Pancreas (tissue), 10 donors: ENCODE measurements at places on chromosomes 3 and 15. TPM values are rescaled to one million over a fixed set of nuclear protein-coding genes. Genes with fewer than 3 reads are reported as not detected.

DNA sequence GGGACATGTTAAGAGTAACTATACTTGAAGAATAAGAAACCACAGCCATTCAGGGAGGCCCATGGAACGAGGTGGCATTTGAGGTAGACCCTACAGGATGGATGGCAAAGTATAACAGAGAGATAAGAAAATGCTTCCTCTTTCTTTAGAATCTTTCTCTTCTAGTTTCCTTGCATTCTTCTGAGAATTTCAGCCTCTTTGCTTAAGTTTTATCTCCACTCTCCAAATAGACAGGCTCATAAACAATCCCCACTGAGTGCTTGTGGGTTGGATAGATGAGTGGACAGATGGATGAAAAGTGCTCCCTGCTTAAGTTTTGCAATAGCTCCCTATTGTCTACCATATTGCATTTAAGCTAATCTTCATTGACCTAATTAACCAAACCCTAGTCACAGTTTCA is 103.7 kb downstream of the MEX3B start:
- no peaks in the 10 kb centered on the region for H3K27me3 ChIP-seq
- no peak overlapping the region for H3K27ac ChIP-seq
- no peak for DNase-seq
- H3K4me3 ChIP-seq, result no peak overlapping the region
- no peaks in the 10 kb centered on the region for H3K4me1 ChIP-seq
- H3K36me3 ChIP-seq, result no peaks in the 10 kb centered on the region

- H3K4me3 ChIP-seq, result no peak overlapping the region
- peaks cover 23% of the 10 kb centered on the region for H3K4me1 ChIP-seq
- H3K27ac ChIP-seq, result no peak overlapping the region
- no peak for DNase-seq
Measured at GRCh38 chr15:89877083-89877425, 16.7 kb downstream of the AP3S2 start.

GRCh38 chr3:63824309-63824708 is 5.2 kb downstream of the C3orf49 start:
- H3K4me1 ChIP-seq, result no peaks in the 10 kb centered on the region
- H3K4me3 ChIP-seq, result no peak overlapping the region
- DNase-seq, result no peak
- H3K36me3 ChIP-seq, result no peaks in the 10 kb centered on the region
- no peak overlapping the region for H3K27ac ChIP-seq

- no peaks in the 10 kb centered on the region for H3K36me3 ChIP-seq
- no peaks in the 10 kb centered on the region for H3K27me3 ChIP-seq
Measured at GRCh38 chr3:103052236-103052830, 617.5 kb downstream of the ZPLD1 start.

- H3K4me3 ChIP-seq, result no peak overlapping the region
- H3K36me3 ChIP-seq, result no peaks in the 10 kb centered on the region
- DNase-seq, result no peak
- no peaks in the 10 kb centered on the region for H3K27me3 ChIP-seq
Measured at GRCh38 chr3:136595913-136596697, 156.1 kb downstream of the STAG1 start.

DNA sequence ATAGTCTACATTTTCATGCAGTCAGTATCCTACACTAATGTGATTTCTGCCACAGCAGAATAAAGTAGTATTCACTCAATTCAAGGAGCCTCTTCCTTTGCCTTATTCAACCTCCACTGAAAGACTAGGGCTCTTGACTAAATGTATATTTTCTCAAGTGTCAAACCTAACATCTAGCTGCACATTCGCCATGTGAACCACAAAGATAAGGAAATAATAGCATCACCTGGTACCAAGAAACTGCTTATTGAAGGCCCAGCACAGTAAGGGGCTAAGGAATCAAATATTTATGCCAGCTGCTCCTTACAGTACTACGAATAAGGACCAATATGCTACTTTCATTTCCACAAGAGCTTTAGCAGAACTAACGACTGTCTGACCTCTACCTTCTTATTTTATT is 1.3 kb downstream of the SRP14 start:
- H3K4me3 ChIP-seq, result peak overlapping the region; percentile 88
- H3K27ac ChIP-seq, result peak overlapping the region; percentile 97

GRCh38 chr3:46887980-46888494 is 10.5 kb downstream of the PTH1R start:
- H3K4me3 ChIP-seq, result no peak overlapping the region
- H3K27ac ChIP-seq, result no peak overlapping the region
- no peak for DNase-seq
- H3K4me1 ChIP-seq, result no peaks in the 10 kb centered on the region
- no peaks in the 10 kb centered on the region for H3K27me3 ChIP-seq

DNA sequence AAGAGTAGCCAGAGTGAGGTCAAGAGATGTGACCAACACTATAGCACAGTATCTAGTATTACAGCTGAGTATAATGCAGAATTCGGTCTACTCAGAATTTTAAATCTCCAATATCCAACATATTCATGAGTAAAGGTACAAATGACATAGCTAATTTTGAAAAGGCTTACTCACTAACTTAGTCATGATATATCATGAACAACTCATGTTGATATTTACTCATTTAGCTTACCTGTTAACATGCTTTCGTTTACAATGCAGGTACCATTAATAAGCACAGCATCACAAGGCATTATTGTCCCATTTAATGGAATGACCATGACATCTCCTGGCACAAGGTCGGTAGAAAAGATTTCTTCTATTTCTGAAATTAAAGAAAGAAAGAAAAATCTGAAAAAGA is 36.9 kb downstream of the ATP13A3 start:
- H3K4me1 ChIP-seq, result peaks cover 15% of the 10 kb centered on the region
- no peak overlapping the region for H3K4me3 ChIP-seq
- no peak for DNase-seq
- no peaks in the 10 kb centered on the region for H3K36me3 ChIP-seq
- H3K27me3 ChIP-seq, result no peaks in the 10 kb centered on the region

GRCh38 chr15:62497356-62497755 is 332.3 kb upstream of the C2CD4B start:
- H3K27ac ChIP-seq, result no peak overlapping the region
- H3K27me3 ChIP-seq, result no peaks in the 10 kb centered on the region
- no peak overlapping the region for H3K4me3 ChIP-seq
- H3K36me3 ChIP-seq, result no peaks in the 10 kb centered on the region
- no peak for DNase-seq

- H3K4me1 ChIP-seq, result no peaks in the 10 kb centered on the region
- no peak for DNase-seq
- H3K27ac ChIP-seq, result no peak overlapping the region
- no peak overlapping the region for H3K4me3 ChIP-seq
- H3K27me3 ChIP-seq, result no peaks in the 10 kb centered on the region
Measured at GRCh38 chr15:80749589-80749988, 29.6 kb upstream of the CEMIP start.

DNA sequence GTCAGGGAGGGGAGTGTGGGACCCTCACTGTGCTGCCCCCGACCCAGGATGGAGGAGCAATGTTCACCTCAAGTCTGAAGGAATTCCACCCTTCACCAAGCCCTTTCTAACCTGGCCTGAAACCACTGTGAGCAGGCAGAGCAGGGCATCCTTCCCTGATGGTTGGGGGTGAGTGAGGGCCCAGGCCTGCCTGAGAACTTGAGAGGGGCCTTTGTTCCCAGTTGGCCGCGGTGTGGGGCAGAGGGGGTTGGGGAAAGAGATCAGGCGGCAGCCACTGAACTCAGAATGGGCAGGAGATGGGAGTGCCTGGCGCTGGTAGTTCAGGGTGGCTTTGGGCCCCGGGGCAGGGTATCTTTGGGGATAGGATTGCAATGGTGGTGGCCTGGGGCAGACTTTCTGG is 103.5 kb upstream of the RPL32 start:
- no peaks in the 10 kb centered on the region for H3K27me3 ChIP-seq
- no peak overlapping the region for H3K4me3 ChIP-seq
- H3K36me3 ChIP-seq, result no peaks in the 10 kb centered on the region

DNA sequence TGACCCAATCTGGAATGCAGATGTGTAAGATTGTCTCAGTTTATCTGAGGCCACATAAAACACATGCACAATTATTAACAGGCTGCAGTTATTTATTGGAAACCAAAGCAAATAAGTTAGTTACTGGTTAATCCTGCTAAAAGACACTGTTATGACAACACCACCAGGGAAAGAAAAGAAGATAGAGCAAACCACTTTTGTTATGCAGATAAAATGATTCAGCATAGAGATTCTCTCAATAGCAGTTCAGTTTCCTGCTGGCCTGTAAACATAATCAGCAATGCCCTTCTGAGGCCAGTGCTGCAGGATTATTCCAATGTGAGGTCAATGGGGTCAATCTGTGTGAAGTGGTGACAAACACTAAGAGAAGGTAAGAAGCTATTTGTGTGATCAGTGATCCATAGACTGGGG is 244.4 kb downstream of the ZBTB20 start:
- no peak for DNase-seq
- no peaks in the 10 kb centered on the region for H3K36me3 ChIP-seq
- H3K4me3 ChIP-seq, result no peak overlapping the region
- peaks cover 62% of the 10 kb centered on the region for H3K4me1 ChIP-seq
- peak overlapping the region; percentile 33 for H3K27ac ChIP-seq

DNA sequence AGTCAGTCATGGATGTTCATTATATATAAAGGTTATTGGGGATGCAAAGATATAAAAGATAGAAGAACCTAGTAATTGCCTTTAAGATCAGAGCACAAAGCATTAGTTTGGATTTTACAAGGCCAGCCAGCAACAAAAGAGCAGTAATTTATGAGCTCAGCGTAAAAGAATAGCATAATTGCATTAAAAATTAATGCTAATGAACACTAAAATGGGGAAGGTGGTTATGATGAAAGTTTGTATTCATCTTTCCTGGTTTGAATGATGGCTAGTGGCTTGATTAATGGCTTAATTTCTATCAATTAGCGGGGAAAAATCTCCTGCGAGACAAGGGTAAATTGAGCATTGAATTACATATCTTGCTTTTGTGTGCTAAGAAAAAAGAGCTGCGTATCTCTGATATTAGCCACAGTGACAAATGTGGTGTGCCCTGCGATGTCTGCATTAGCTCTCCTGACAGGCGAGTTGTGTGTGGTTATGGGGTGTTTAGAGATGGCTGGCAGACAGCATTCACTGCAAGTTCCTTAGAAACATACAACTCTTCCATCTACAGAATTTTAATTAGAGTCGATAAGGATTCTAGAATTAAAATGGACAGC is 42.8 kb upstream of the MLF1 start:
- H3K4me3 ChIP-seq, result no peak overlapping the region
- no peaks in the 10 kb centered on the region for H3K4me1 ChIP-seq
- DNase-seq, result no peak
- no peaks in the 10 kb centered on the region for H3K36me3 ChIP-seq

- no peaks in the 10 kb centered on the region for H3K4me1 ChIP-seq
- no peaks in the 10 kb centered on the region for H3K36me3 ChIP-seq
- no peak for DNase-seq
- no peak overlapping the region for H3K27ac ChIP-seq
Measured at GRCh38 chr15:41133454-41133853, 17.4 kb upstream of the INO80 start.

GRCh38 chr3:15462451-15462850 is 35.1 kb downstream of the EAF1 start:
- H3K27me3 ChIP-seq, result no peaks in the 10 kb centered on the region
- H3K36me3 ChIP-seq, result no peaks in the 10 kb centered on the region
- H3K4me1 ChIP-seq, result no peaks in the 10 kb centered on the region
- no peak overlapping the region for H3K4me3 ChIP-seq
- no peak overlapping the region for H3K27ac ChIP-seq

- H3K36me3 ChIP-seq, result no peaks in the 10 kb centered on the region
- no peak overlapping the region for H3K27ac ChIP-seq
- H3K4me3 ChIP-seq, result no peak overlapping the region
- DNase-seq, result no peak
- H3K4me1 ChIP-seq, result no peaks in the 10 kb centered on the region
Measured at GRCh38 chr15:81473177-81473576, 99.2 kb upstream of the TMC3 start.

Gene CTXND1
- total RNA-seq, result 0.37 TPM

Gene CD47
- total RNA-seq, result 80.3 TPM

Gene CTXN2
- not detected for total RNA-seq

Gene HTR3C
- not detected for total RNA-seq

Gene LRRC2
- total RNA-seq, result 0.61 TPM

Gene CPN2
- not detected for total RNA-seq

Gene ZNF385D
- 0.65 TPM for total RNA-seq

Gene KIF15
- 0.31 TPM for total RNA-seq
